ENCODE measurements at places on chromosomes 12 and 14. TPM values are rescaled to one million over a fixed set of nuclear protein-coding genes. Genes with fewer than 3 reads are reported as not detected.

DNA sequence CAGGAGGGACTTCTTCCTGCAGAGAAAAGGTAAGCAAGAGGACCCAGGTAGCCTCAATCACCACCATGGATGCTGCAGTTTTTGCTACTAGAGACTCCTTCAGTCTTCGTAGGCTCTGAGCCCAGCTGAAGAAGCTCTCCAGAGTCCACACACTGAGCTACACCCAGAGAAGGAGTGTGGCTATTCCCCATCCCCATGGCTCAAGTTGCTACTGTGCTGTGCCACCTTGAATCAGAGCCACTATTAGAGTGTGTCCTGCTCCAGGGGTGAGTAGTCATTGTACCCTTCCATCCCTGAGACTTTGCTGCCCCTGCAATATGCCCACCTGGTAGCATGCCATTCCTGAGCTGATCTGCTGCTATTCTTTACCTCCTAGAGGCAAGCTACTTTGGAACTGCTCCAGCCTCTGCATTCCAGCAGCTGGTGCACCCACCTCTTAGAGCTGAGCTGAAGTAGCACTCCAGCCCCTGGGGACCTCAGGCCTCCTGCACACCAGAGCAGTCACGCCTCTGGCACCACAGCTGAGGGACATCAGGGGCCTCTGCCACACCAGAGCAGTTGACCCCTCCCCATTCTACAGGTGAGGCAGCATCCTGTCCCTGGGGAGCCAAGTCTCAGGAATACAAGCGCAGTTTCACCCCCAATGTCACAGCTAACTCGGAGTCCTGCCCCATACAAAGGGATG is 213.0 kb downstream of the TRHDE start:
- no peaks in the 10 kb centered on the region for H3K27me3 ChIP-seq
- no peaks in the 10 kb centered on the region for H3K4me1 ChIP-seq
- H3K36me3 ChIP-seq: no peaks in the 10 kb centered on the region
- no peak overlapping the region for H3K27ac ChIP-seq

OVCH1 gene
- not detected for total RNA-seq

KLRC4 gene
- not detected for total RNA-seq

GRCh38 chr12:82529101-82529500 is 157.6 kb upstream of the TMTC2 start:
- H3K4me3 ChIP-seq: no peak overlapping the region
- no peak overlapping the region for H3K27ac ChIP-seq
- H3K36me3 ChIP-seq: no peaks in the 10 kb centered on the region
- H3K4me1 ChIP-seq: peaks cover 9% of the 10 kb centered on the region
- DNase-seq: no peak

NANOG gene
- total RNA-seq: not detected

DNA sequence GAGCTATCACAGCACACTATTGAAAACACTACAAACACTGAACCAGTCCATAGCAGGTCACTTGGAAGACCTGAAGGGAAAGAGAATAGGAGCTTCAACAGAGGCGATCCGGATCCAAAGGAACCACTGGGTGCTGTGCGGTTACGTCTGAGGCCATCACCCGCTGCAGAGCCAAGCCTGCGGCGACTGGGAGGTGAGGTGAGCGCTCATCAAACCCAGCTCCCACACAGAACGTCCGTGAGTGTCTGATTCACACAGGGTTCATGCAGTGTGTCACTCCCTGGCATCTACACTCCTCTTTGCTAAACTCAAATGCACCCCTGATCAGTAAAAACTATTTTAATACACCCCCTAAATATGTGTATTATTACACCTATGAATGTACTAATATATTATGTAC is 64.1 kb downstream of the TMEM132D start:
- no peak overlapping the region for H3K4me3 ChIP-seq
- H3K36me3 ChIP-seq: no peaks in the 10 kb centered on the region
- H3K27me3 ChIP-seq: no peaks in the 10 kb centered on the region
- no peak overlapping the region for H3K27ac ChIP-seq

DNA sequence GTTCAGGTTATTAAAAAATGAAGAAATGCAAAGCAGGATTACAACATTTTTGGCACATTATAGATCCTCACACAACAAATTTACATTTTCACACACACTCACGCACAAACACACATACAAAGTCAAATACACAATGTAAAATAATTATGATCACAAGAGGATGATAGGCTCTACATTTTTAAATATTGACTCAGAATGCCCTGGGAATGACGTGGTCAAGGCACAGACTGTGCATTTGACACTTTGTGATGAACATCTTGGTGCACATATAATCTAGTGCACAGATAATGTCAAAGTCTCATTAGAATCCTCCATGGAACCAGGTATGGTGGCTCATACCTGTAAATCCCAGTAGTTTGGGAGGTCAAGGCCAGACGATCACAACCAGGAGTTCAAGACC is 49.4 kb downstream of the DPF3 start:
- H3K36me3 ChIP-seq: no peaks in the 10 kb centered on the region
- no peak overlapping the region for H3K4me3 ChIP-seq
- H3K4me1 ChIP-seq: no peaks in the 10 kb centered on the region
- H3K27ac ChIP-seq: no peak overlapping the region
- no peak for DNase-seq

DNA sequence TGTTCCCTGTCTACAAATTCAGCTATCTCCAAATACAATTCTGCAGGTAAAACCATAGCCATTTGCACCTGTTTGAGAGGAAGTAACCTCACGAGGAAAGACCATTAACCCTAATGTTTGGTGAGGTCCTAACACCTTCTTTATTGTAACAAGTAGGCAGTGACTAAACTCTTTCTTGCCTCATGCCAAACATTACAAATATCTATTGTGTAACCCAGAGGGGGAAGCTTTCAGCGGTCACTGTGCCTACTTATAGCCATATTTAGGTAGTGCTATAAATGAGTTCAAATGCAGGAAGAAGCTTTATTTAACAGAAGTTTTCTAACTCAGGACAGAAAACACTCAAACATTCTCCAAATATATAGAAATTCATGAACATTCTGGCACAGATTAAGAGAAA is 252.7 kb downstream of the LRFN5 start:
- no peak overlapping the region for H3K4me3 ChIP-seq
- H3K36me3 ChIP-seq: no peaks in the 10 kb centered on the region
- no peak overlapping the region for H3K27ac ChIP-seq

GRCh38 chr14:50725761-50726160 is 57.7 kb upstream of the SAV1 start:
- H3K4me1 ChIP-seq: no peaks in the 10 kb centered on the region
- no peak overlapping the region for H3K27ac ChIP-seq
- no peak overlapping the region for H3K4me3 ChIP-seq
- no peaks in the 10 kb centered on the region for H3K36me3 ChIP-seq
- H3K27me3 ChIP-seq: no peaks in the 10 kb centered on the region

GRCh38 chr14:23154964-23155587 is 28.4 kb downstream of the SLC7A8 start:
- H3K27ac ChIP-seq: no peak overlapping the region
- DNase-seq: no peak
- no peaks in the 10 kb centered on the region for H3K27me3 ChIP-seq
- H3K36me3 ChIP-seq: no peaks in the 10 kb centered on the region
- H3K4me1 ChIP-seq: peaks cover 19% of the 10 kb centered on the region

GRCh38 chr14:101600891-101601605 is 39.8 kb downstream of the DIO3 start:
- H3K36me3 ChIP-seq: no peaks in the 10 kb centered on the region
- H3K27me3 ChIP-seq: no peaks in the 10 kb centered on the region
- no peak overlapping the region for H3K27ac ChIP-seq
- H3K4me1 ChIP-seq: no peaks in the 10 kb centered on the region

ADAM20 gene
- 0.65 TPM for total RNA-seq

DNA sequence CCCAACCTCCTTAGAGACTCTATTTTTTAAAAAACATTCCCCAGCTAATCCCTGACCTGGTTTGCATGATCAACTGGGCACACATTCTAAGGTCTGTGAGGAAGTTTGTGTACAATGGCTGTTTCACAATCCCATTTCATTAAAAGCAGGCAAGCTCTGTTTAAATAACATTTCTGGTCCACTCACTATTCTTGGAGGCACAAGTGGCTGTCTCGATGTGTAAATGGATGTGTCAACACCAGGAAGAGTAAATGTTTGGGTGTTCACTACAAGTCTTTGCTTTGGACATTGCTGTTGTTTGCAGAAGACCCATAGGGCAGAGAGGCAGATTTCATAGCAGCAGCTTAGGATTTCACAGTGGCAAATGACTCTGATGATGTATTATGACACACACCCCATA is 98.3 kb downstream of the PDZRN4 start:
- no peak overlapping the region for H3K27ac ChIP-seq
- H3K4me3 ChIP-seq: no peak overlapping the region
- no peaks in the 10 kb centered on the region for H3K36me3 ChIP-seq
- no peaks in the 10 kb centered on the region for H3K27me3 ChIP-seq
- H3K4me1 ChIP-seq: no peaks in the 10 kb centered on the region
